ENCODE measurements at places on chromosomes 5 and 9.
A peak's percentile ranks its signal among the peaks of the same experiment; 100 is the strongest.

- DNase-seq, result no peak
Measured at GRCh38 chr9:112496074-112496722, 9.6 kb downstream of the KIAA1958 start.

- no peak for DNase-seq
Measured at GRCh38 chr5:40402007-40402364, 277.7 kb upstream of the PTGER4 start.

GRCh38 chr5:87074934-87075541 lies 192.6 kb upstream of the RASA1 start:
- no peak for DNase-seq

DNA sequence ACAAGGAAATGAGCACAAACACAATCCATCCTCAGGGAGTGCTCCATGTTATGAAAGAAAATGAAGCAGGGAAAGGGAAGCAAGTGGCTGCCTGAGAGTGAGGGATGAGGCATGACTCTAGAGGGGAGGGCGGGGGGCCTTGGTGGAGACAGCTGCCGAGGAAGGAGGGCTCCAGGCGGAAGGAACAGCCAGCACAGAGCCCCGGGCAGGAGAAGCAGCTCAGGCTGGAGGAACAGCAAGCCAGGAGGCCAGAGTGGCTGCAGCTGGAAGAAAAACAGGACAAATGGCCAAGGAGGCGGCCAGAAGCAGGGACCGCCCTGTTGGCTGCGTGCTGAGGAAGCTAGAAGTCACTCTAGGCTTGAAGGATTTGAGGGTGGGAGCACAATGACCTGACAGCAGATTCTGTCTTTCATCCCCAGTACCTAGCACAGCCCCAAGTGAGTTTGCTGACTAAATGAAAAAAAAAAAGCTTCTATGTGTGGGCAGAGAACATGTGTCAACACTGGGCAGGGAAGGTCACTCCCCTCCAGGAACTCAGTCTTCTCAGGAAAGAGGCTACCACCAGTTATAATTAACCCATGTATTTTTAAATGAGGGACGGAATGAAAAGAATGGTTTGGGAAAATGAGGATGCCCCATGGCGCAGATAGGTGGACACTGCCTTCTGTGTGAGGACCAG lies 142.8 kb downstream of the DCP2 start:
- peak; percentile 70 for DNase-seq

- DNase-seq, result peak; percentile 92
Measured at GRCh38 chr5:173767574-173768266, 120.4 kb upstream of the CPEB4 start.

DNA sequence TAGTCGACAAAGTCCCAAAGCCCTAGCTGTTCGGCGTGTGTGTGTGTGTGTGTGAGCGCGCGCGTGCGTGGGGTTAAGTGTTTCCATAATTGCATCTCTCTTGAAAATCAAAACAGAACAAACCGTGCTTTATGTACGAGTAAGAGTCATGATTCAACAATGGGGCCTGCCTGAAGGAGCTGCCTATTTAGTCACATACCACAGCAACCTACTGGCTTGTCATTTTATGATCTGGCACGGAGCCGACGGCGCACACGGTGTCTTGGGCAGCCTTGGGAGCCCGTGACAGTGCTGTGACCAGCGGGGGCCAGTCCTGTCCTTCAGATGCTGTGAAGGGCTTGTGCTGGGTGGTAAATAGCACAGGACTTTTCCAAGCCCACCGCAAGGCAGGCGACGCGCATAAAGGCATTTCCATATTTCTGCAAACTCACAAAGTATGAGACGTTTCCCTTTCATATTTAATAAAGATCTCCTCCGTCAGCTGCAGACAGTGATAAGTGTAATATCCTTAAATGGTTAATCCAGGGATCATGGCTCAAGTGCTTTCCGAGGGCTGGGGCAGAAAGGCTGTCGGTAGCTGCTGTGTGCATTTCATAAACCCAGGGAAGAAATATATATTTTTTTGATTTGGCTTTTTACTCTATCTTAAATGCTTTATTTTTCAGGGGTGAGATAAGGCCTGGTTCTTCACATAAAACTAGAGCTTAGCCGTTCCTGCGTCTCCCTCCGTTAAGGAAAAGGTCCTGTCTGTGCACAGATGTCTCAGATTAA lies 270.2 kb upstream of the IRX1 start:
- DNase-seq, result no peak

DNA sequence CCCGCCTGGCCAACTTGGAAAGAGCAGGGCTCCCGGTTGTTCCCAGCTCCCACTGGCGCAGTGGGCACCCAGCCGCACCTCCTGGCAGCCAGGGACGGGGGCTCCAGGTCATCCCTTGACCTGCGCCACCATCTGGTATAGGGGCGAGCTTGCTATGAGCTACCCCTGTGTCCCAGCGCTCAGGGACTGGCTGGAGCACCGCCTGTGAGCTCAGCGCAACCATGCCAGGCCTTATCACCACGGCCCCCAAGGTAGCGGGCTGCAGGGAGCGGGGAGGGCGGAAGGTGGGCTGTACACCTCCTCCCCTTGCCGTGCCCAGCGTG lies 15.4 kb upstream of the RASA1 start:
- DNase-seq, result no peak

- DNase-seq, result no peak
Measured at GRCh38 chr9:101226803-101227202, 158.0 kb downstream of the BAAT start.

DNA sequence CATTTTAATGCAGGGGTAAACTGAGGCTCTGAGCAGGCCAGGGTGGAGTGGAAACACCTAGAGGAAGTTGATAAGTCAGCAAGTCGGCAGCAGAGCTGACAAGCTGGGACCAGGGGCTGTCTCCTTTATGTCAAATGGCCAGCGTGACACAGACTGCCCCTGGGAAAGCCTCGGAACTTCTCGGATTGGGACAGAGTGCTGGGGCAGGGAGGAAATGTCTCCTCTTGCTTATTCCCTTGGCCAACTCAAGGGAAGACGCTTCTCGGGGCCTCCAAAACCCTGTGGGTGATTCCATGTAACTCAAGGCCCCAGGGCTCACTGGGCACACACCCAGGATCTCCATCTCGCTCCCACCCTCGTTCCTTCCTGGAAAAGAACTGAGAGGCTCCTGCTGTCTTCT lies 25.4 kb upstream of the ANXA6 start:
- DNase-seq, result no peak

- no peak for DNase-seq
Measured at GRCh38 chr5:40078898-40079575, 600.7 kb upstream of the PTGER4 start.

- DNase-seq, result no peak
Measured at GRCh38 chr5:22277006-22277405, 576.1 kb downstream of the CDH12 start.

GRCh38 chr5:72611118-72611730 lies 104.0 kb upstream of the ZNF366 start:
- DNase-seq, result peak; percentile 69

GRCh38 chr5:92002721-92003274 lies 619.7 kb upstream of the ARRDC3 start:
- DNase-seq, result no peak

GRCh38 chr5:147636729-147636984 lies 126.8 kb upstream of the DPYSL3 start:
- no peak for DNase-seq

GRCh38 chr5:33319841-33320240 lies 120.9 kb upstream of the TARS1 start:
- no peak for DNase-seq

DNA sequence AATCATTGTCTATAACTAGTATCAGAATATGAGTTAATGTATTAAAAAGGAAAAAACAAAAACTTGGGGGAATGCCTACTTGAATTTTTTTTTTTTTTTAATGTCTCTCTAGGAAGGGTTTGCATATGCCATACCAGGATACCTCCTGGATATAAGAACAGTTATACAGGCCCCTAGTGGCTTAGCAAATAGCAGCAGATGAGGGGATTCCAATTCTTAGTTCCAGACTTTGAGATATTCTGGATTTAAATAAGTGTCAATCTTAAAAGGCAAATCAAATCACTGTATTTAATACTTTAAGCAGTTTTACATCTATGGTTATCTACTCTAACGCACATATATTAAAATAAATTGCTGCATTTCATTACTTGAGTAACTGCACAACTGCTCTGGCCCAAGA lies 1055.5 kb upstream of the DMAC1 start:
- DNase-seq, result no peak

DNA sequence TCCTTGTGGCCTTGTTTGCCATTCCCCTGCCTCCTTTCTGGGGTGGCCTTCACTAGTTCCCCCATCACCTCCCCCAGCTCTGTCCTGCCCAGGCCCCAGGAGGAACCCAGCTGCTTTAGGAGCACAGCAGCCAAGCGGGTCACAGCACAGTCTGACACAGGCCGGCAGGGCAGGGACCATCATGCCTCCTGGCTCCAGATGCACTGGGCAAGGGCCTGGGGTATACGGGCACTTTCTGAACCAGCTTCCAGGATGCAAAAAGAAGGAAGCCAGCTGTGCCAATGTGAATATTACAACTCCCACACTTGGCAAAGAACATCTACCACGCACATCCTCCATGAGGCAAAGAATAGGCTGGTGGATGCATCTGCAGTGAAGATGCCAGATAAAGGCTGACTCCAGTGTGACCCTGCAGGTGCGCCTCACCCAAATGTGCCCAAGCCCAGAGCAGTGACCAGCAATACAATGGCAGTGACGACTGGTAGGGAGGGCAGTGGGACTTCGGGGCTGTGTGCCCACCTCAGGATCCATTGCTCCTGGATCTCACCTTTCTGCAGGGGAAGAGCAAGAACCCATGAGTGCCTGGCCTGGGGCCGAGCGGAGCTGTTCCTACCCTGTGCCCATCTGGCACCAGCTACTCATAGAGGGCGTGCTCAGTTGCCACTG lies 6.3 kb upstream of the IL3 start:
- DNase-seq, result no peak

- DNase-seq, result no peak
Measured at GRCh38 chr5:1665803-1666202, 133.8 kb downstream of the MRPL36 start.

DNA sequence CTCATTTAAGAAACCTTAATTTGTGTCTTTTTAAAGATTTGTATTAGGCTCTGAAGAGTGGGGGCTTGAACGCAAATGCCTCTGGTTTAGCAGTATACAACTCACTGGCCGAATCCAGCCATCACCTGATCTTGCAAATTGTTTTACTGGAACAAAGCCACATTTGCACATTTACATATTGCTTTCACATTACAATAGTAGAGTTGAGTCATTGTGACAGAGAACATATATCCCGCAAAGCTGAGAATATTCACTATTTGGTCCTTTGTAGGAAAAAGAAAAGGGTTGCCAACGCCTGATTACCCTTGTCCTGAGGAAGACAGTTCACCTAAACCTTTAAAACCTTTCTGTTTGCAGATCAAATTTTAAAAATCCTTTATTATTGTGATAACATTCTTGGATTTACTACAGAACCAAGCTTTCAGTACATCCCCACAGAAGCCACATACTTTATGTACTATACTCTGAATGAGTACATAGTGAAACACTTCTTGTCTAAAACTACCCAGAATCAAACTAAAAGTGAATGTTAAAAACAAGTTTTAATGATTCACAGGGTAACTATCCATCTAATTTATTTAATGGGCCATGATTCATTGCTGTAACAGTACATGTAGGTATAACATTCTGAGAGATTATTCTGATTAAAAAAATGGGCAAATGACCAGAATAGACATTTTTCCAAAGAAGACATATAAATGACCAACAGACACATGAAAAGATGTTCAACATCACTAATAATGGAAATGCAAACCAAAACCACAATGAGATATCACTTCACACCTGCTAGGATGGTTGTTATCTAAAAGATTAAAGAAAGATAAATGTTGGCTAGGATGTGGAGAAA lies 161.0 kb downstream of the SLC25A46 start:
- no peak for DNase-seq

DNA sequence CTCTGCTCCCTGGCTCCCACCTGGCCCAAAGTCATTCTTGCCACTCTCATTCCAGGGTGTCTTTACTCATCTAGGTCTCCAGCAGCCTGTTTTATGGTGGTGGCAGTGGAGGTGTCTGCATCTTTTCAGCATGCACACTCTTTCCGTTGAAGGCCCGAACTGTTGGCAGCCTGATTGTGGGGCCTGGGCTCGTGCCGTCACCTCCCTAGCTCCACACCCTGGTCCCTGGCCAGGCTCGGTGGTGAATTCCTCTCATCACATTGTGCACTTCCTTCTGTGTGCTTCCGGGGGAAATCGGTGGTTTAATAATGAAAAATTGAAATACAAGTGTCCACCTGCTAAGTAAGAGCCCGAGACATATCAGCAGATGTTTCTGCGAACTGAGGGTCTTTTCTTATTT lies 214.3 kb downstream of the TRIO start:
- DNase-seq, result peak; percentile 67

- DNase-seq, result no peak
Measured at GRCh38 chr9:110788871-110789270, 120.3 kb downstream of the MUSK start.

DNA sequence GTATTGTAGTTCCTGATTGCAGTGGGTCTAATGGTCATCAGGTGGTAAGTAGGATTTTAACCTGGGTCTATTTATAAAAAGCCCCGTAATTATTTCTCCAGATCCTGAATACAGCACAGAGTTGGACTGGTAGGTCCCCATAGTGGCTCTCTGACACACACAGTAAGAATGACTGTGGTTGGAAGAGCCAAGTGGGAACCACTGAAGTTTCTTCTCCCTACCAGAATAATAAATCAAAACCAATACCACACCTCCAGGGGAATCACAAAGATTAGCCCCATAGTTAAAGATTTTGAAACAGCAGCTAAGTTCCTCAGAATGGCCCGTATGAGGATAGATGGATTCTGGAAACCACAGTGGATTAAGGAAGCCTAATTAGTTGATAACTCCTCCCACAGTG lies 68.4 kb upstream of the ZFR start:
- no peak for DNase-seq

DNA sequence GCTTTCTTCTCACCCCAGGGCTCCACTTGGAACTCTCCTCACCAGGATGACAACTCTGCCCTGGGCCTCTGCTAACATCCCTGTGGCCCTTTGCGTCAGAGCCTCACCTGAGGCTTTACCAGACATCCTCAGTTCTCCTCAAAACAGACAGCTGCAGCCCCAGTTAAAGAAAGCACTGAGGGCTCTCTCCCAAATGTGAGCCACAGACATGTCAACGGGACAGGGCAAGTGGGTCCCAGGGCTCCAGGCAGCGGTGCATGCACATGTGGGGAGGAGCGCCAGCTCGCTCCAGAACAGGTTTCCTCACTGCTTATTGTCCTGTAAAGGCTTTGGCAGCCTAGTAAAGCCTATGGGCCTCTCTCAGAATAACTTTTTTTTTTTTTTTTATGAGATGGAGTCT lies 37.3 kb downstream of the IPPK start:
- peak; percentile 8 for DNase-seq

DNA sequence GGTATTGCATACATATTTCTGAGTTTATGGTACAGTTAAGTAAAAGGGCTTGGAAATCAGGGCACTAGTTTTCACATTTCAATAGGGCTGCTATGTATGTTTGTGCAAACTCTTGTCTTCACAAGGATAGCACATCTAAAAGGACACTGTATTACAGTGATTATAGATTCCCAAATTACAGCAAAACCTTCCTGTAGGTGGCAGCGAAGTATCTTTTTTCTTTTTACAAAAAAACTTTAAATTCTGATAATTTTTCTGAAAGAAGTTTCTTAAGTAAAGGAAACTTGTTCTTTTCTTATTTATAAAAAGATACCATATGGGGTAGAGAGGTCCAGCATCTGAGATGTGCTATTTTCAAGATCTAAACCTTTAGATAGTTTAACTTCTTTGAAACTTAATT lies 337.8 kb downstream of the PTPRD start:
- DNase-seq, result no peak

GRCh38 chr5:117463881-117464570 lies 889.4 kb upstream of the SEMA6A start:
- DNase-seq, result no peak

GRCh38 chr5:115666023-115666422 lies 40.2 kb upstream of the TMED7 start:
- DNase-seq, result no peak
